Naive thymus-derived CD4-positive, alpha-beta T cell (primary cell): ENCODE measurements at places on chromosomes 4 and X.

- no peak for DNase-seq
Observed at GRCh38 chrX:155334486-155335336, at the start of gene CLIC2. CLIC2 (minus strand) TSS chrX:155334614; CDS start chrX:155334427, 187 bp downstream.

GRCh38 chr4:88720451-88721428 lies 23.1 kb upstream of the NAP1L5 start:
- DNase-seq = no peak

- DNase-seq = no peak
Observed at GRCh38 chr4:1241466-1241935, 7.4 kb downstream of the CTBP1 start.

GRCh38 chrX:68868902-68869800 lies 40.3 kb downstream of the EFNB1 start:
- no peak for DNase-seq

- no peak for DNase-seq
Observed at GRCh38 chr4:114077610-114078009, 98.2 kb upstream of the ARSJ start.
